ENCODE measurements at places on chromosomes 16 and 17.

DNA sequence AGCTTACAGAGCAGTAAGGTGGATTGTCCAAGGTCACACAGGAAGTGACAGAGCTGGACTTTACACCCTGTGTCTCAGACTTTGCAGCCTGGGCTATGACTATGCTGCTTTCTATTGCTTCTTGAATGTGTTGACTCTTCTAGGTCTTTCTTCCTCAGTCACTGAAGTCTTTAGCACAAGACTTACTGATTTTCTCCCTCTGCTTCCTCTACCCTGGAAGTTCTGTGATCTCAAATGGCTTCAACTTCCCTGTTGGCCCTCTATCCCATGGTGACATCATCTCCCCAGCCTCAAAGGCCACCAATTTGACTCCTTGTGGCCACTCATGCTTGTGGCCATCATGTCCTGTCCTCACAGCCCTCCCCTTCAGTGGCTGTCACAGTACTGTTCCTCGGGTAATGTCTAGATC lies 181.3 kb downstream of the HS3ST3A1 start:
- DNase-seq = no peak

GRCh38 chr17:77493901-77494663 lies 353.3 kb downstream of the SEC14L1 start:
- DNase-seq = no peak

DNA sequence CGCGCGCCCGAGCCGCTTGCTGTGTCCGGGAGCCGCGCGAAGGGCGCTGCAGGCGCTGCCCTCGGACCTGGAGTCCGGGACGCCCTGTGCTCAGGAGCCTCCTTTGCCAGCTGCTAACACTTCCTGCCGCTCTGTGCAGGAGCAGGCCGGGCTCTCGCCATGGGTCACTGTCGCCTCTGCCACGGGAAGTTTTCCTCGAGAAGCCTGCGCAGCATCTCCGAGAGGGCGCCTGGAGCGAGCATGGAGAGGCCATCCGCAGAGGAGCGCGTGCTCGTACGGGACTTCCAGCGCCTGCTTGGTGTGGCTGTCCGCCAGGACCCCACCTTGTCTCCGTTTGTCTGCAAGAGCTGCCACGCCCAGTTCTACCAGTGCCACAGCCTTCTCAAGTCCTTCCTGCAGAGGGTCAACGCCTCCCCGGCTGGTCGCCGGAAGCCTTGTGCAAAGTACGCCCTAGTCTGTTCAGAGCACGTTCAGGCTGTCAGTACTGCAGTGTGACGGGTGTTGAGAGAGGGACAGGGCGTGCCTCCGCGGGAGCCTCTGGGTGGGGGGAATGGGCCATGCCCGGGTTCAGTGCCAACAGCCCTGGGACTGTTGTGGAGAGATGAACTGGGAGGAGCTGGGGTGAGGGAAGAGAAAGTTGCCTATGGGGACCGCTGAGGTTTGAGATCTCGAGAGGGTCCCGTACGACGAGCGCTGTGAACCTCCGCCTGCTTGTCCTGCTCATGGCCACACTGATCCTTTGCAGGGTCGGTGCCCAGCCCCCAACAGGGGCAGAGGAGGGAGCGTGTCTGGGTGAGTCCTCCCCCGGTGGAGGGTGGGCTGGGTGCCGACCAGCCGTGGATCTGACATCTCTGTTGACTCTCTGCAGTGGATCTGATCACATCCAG lies 1.3 kb downstream of the ZNF276 start:
- DNase-seq = no peak

DNA sequence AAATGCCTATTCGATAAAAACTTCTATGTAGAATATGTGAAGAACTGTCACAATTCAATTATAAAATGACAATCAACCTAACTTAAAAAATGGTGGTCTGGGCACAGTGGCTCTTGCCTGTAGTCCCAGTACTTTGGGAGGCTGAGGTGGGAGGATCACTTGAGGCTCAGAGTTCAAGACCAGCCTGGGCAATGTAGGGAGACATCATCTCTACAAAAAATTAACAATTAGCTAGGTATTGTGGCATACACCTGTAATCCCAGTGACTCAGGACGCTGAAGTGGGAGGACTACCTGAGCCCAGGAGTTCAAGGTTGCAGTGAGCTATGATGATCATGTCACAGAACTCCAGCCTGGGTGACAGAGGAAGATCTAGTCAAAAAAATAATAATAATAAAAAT lies 18.6 kb upstream of the METTL9 start:
- DNase-seq = no peak

DNA sequence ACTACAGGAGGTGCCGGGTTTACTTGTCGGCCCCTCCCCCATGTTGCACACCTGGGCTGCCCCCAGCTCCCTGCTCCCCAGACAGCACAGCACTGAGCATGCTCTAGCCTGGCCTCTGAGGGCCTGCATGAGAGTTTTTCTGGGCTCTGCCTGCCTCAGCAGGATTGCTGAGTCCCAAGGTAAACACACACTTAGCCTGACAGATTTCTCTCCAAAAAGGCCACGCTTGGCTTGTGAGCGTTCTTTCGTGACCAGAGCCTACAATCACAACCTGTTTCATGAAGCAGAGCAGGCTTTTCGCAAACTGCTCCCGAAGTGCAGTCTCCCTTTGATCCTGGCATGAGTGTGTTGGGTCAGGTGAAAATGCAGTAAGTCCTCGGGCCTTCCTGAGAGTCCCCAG lies 9.8 kb upstream of the CD300E start:
- DNase-seq = no peak

All from retinal pigment epithelial cell (primary cell).